ENCODE measurements at places on chromosomes 12 and 14. TPM values are rescaled to one million over a fixed set of nuclear protein-coding genes. Genes with fewer than 3 reads are reported as not detected.

OTX2 gene
- polyA plus RNA-seq: not detected

KRT82 gene
- polyA plus RNA-seq: not detected

MYL2 gene
- not detected for polyA plus RNA-seq

HAL gene
- polyA plus RNA-seq: 0.94 TPM

NDUFB1 gene
- 300 TPM for polyA plus RNA-seq

GRCh38 chr14:36113341-36113740 lies 63.2 kb downstream of the PTCSC3 start:
- H3K27me3 ChIP-seq: no peaks in the 10 kb centered on the region
- H3K36me3 ChIP-seq: no peaks in the 10 kb centered on the region
- no peak overlapping the region for H3K4me3 ChIP-seq
- no peak for DNase-seq

DNA sequence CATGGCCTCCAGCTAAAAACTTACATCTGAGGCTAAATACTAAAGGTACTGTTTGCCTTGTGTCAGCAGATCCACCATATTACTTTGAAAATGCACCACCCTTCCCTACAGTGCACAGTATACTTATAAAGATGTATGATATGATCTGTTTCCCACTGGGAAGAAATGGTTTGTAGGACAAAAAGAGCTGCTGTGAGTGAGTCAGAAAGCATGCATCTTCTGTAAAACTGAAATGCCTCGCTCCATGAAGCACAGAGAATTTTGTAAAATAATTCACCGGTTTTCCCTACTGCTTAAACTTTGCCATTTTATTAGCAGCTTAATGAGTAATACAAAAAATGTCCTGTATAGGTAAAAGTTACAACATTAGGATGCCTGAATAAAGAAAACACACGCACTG lies 68.8 kb downstream of the MDGA2 start:
- no peaks in the 10 kb centered on the region for H3K36me3 ChIP-seq
- no peak for DNase-seq
- H3K27me3 ChIP-seq: no peaks in the 10 kb centered on the region
- no peak overlapping the region for H3K4me3 ChIP-seq
- no peaks in the 10 kb centered on the region for H3K4me1 ChIP-seq

- no peak overlapping the region for H3K4me3 ChIP-seq
- H3K27ac ChIP-seq: peak overlapping the region; percentile 6
- no peak for DNase-seq
- no peaks in the 10 kb centered on the region for H3K27me3 ChIP-seq
- peaks cover 33% of the 10 kb centered on the region for H3K36me3 ChIP-seq
These were observed 93.1 kb downstream of the ADCK1 start for GRCh38 chr14:77892890-77893484.

GRCh38 chr14:104422837-104423681 lies 156.5 kb upstream of the C14orf180 start:
- no peaks in the 10 kb centered on the region for H3K4me1 ChIP-seq
- no peaks in the 10 kb centered on the region for H3K27me3 ChIP-seq
- no peaks in the 10 kb centered on the region for H3K36me3 ChIP-seq
- H3K4me3 ChIP-seq: no peak overlapping the region
- no peak for DNase-seq
- no peak overlapping the region for H3K27ac ChIP-seq

GRCh38 chr12:101407049-101407435 lies 530 bp downstream of the ARL1 start:
- H3K4me3 ChIP-seq: peak overlapping the region; percentile 95
- peaks cover under 1% of the 10 kb centered on the region for H3K27me3 ChIP-seq
- peak overlapping the region; percentile 97 for H3K27ac ChIP-seq
- no peaks in the 10 kb centered on the region for H3K36me3 ChIP-seq
- DNase-seq: peak; percentile 2

GRCh38 chr12:84599539-84599938 lies 313.1 kb downstream of the SLC6A15 start:
- H3K4me3 ChIP-seq: no peak overlapping the region
- no peaks in the 10 kb centered on the region for H3K36me3 ChIP-seq
- H3K27ac ChIP-seq: no peak overlapping the region
- no peaks in the 10 kb centered on the region for H3K27me3 ChIP-seq

DNA sequence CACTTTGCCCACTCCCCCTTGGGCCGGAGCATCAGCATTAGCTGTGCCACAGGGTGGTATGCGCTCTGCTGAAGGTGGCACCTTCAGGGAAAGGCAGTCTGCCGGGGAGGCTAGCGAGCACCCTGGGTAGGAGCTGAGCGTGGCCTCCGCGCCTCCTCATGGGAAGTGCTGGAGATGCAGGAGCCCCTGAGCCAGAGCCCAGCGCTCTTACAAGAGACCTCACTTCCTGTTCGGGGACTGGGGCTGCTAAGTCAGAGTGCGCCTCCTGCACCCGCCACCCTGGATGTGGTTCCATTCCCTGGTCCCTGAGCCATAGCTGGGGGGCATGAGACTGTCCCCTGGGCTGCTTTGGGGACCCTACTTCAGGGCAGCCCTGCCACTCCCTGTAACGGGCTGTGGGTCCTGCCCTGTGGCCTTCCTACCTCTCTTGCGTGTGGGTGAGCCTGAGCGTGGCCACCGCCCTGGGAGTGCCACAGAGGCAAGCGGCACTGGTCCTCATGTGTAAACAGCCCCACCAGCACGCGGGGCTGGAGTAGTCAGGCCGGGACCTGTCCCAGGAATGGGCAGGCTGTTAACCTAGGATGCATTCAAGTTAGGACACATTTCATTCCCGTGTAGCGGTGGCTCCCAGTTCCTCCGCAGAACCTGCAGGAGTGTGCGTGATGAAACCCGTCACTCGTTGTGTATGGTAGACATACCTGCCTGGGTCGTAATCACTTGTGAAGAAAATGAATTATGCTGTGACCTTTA lies 19.4 kb downstream of the COA8 start:
- no peak for DNase-seq
- no peak overlapping the region for H3K4me3 ChIP-seq
- H3K36me3 ChIP-seq: no peaks in the 10 kb centered on the region
- no peak overlapping the region for H3K27ac ChIP-seq
- no peaks in the 10 kb centered on the region for H3K27me3 ChIP-seq
- H3K4me1 ChIP-seq: no peaks in the 10 kb centered on the region

GRCh38 chr12:43978556-43978955 lies 142.7 kb downstream of the TMEM117 start:
- H3K4me1 ChIP-seq: no peaks in the 10 kb centered on the region
- no peak overlapping the region for H3K4me3 ChIP-seq
- no peak overlapping the region for H3K27ac ChIP-seq
- DNase-seq: no peak
- H3K27me3 ChIP-seq: no peaks in the 10 kb centered on the region
- peaks cover 49% of the 10 kb centered on the region for H3K36me3 ChIP-seq

DNA sequence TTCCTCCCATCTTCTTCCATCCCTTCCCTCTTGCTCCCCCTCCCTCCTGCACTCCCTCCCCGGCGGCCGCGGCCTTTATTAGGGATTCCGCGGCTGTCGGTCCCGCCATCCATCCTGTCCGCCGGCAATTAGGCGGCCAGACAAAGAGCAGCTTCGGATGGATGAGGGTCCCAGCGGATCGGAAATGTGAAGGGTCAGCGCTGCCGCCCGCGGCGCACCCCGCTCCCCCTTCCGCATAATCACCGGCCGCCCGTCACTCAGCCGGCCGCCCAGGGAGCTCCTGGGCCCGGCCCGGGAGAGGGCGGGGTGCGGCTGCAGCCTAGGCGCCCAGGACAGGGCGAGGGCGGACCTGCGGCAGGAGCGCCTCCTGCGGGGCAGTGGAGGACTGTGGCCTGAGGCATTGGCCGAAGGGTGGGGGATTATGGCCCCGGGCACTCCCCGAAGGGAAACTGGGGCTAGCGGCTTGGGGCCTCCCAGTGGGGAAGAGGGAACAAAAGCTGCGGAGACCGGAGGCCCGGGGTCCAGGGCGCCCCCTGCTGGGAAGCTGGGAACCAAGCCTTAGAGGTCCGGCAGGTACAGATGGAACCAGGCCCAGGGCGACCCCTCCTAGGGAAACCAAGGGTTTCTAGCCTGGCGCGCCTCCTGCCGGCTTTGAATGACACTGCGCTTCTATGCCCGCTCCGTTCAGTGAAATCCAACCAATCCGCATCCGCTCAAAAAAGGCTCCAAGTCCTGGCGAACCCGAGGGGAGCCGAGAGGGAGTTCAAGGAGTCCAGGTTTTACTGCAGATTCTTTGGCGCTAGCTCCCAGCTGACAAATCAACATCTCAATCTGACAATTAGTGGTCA lies 4.4 kb upstream of the DNAJC22 start:
- H3K36me3 ChIP-seq: peaks cover 7% of the 10 kb centered on the region
- peaks cover 77% of the 10 kb centered on the region for H3K27me3 ChIP-seq
- DNase-seq: peak; percentile 67
- H3K27ac ChIP-seq: no peak overlapping the region

DNA sequence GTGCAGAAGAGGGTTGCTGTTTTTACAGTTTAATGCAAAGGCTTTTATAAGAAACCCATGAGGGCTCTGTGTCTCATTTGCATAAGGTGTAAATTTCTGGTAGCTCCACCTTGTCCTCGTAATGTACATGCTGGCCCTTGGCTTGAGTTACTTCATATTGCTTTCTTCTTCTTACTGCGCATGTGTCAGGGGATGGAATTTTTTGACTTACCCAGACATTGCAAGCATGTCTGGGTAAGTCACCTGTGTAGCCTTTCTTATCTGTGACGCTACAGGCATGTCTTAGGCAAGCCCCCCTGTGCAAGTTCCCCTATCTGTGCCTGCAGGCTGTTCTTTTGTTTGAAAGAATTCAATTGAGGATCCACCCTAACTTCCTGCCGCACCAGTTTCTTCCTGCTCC lies 274.2 kb downstream of the ETNK1 start:
- no peaks in the 10 kb centered on the region for H3K27me3 ChIP-seq
- H3K36me3 ChIP-seq: no peaks in the 10 kb centered on the region
- H3K4me1 ChIP-seq: no peaks in the 10 kb centered on the region

DNA sequence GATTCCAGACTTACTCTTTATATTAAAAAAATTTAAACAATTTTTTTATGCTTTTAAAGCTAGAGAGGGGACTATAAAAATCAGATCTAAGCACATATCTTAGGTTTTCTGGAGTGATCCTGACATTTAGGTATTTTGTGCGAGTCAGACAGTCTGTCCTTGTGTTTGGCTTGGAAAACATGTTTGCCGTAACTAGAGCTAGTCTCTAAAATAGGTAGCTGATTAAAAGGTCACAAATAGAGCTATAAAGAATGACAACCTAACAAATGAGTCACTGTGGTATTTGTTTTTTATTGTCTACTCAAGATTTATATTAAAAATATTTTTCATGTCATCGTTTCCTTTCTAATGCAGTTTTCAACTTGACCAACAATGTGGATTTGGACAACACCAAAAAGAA lies 73.4 kb downstream of the MNAT1 start:
- H3K27me3 ChIP-seq: no peaks in the 10 kb centered on the region
- H3K36me3 ChIP-seq: peaks cover 23% of the 10 kb centered on the region
- no peak overlapping the region for H3K27ac ChIP-seq
- H3K4me1 ChIP-seq: no peaks in the 10 kb centered on the region
- DNase-seq: no peak

DNA sequence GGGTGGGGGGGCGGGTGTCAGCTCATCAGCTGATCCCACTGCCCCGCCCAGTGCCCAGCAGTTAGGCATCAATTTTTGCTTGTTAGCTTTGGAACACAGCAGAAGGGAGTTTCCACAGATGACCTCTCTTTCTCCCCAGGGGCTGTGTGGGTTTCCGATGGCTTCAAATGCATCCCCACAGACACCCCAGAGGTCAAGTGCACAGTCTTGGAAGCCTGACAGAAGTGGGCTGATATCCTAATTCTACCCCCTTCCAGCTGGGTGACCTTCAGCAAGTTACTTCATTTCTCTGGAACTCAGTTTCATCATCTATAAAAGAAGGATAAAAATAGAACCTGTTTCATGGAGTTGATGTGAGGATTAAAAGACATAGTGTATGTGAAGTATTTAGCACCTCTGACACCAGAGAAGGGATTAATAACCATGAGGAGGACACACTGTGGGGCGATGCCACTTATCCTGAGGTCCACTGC lies 22.0 kb downstream of the TTC9 start:
- no peak overlapping the region for H3K27ac ChIP-seq
- H3K36me3 ChIP-seq: peaks cover 16% of the 10 kb centered on the region
- H3K4me1 ChIP-seq: peaks cover 96% of the 10 kb centered on the region

DNA sequence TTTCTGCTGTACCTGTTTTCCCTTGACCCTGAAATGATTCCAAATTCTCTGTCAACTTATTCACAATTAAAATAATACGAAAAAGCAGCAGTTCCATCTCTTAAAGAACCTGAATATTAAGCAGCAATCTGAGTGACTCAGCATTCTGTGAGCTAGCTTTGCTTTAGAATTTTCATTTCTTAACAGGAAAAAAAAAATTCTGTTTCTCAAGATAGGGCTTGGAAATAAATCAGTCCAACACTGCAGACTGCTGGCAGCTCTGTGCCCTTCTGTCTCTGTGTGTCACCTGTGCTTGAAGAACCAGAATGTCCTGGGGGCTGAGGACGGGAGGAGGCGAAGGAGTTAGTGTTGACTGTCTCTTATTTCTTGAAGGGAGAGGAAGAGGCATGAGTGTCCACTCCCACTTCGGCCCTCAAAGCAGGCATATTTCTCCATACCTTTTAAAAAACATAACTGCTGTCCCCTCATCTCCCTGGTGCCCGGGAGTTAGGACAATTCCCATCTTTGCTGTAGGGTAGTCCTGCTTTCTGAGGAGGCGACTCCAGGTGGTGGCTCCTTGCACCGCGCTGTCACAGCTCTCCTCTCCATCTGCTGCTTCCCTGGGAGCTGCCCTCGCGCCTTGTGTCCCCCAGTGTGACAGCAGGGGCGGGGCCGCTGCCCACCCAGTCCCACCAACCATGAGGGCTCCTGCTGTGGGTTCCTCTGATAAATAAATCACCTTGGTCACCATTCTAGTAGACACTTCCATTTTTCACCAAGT lies 203.1 kb downstream of the CALM1 start:
- no peaks in the 10 kb centered on the region for H3K27me3 ChIP-seq
- no peaks in the 10 kb centered on the region for H3K36me3 ChIP-seq
- H3K4me1 ChIP-seq: no peaks in the 10 kb centered on the region
- no peak overlapping the region for H3K4me3 ChIP-seq
- no peak overlapping the region for H3K27ac ChIP-seq

GRCh38 chr14:75297411-75298040 lies 18.9 kb downstream of the FOS start:
- no peak overlapping the region for H3K4me3 ChIP-seq
- no peaks in the 10 kb centered on the region for H3K27me3 ChIP-seq
- no peaks in the 10 kb centered on the region for H3K36me3 ChIP-seq
- peaks cover 20% of the 10 kb centered on the region for H3K4me1 ChIP-seq
- H3K27ac ChIP-seq: no peak overlapping the region

DNA sequence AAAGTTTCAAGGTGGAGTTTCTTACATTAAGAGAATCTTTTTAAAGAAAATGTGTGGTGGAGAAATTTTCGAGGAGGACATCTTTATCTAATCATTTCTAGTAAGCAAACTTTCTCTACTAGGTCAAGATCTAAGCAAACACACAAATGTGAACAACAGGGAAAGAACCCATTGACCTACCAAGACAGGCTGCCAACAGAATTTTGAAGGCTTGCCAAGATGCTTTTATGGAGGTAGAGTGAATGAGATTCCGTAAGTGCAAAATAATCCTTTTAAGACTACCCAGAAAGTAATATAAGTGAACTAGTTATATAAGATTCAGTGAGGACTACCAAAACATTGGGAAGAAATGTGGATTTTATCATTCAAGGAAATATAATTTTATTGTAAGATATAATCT lies 357.1 kb upstream of the PDE3A start:
- no peaks in the 10 kb centered on the region for H3K4me1 ChIP-seq
- H3K27ac ChIP-seq: no peak overlapping the region
- H3K4me3 ChIP-seq: no peak overlapping the region
- no peaks in the 10 kb centered on the region for H3K27me3 ChIP-seq
- H3K36me3 ChIP-seq: no peaks in the 10 kb centered on the region

GRCh38 chr12:58761308-58761707 lies 159.0 kb downstream of the LRIG3 start:
- H3K36me3 ChIP-seq: no peaks in the 10 kb centered on the region
- H3K27me3 ChIP-seq: no peaks in the 10 kb centered on the region
- no peak overlapping the region for H3K4me3 ChIP-seq
- no peaks in the 10 kb centered on the region for H3K4me1 ChIP-seq
